ENCODE measurements at places on chromosomes 1 and 21. TPM values are rescaled to one million over a fixed set of nuclear protein-coding genes. Genes with fewer than 3 reads are reported as not detected.

The SYT14 gene
- 11.8 TPM for total RNA-seq

The KRTAP13-2 gene
- not detected for total RNA-seq

The AQP10 gene
- total RNA-seq: not detected

The C21orf58 gene
- total RNA-seq: 8.9 TPM

The SDC3 gene
- 18.4 TPM for total RNA-seq

The FALEC gene
- total RNA-seq: 0.55 TPM

The FAM163A gene
- 0.10 TPM for total RNA-seq

The SOAT1 gene
- 78.0 TPM for total RNA-seq

The LENEP gene
- not detected for total RNA-seq

The PTCH2 gene
- not detected for total RNA-seq

The MIXL1 gene
- total RNA-seq: not detected

The UFC1 gene
- total RNA-seq: 128 TPM

The CCDC181 gene
- 0.24 TPM for total RNA-seq

The A3GALT2 gene
- total RNA-seq: not detected

The TMEM125 gene
- not detected for total RNA-seq

The NPPB gene
- 6.5 TPM for total RNA-seq

The CTTNBP2NL gene
- total RNA-seq: 11.2 TPM

The REN gene
- total RNA-seq: not detected

The OR6K3 gene
- total RNA-seq: not detected

The ERICH3 gene
- not detected for total RNA-seq

The PTGER3 gene
- total RNA-seq: not detected

The OR2AK2 gene
- not detected for total RNA-seq

The RAB3B gene
- total RNA-seq: 7.4 TPM

The GPR153 gene
- 4.1 TPM for total RNA-seq

The NUP210L gene
- total RNA-seq: not detected

The OR2M3 gene
- total RNA-seq: 0.19 TPM

The PRMT6 gene
- total RNA-seq: 3.7 TPM

The BMP8B gene
- total RNA-seq: 0.55 TPM

The TTC34 gene
- total RNA-seq: not detected

The HSF2BP gene
- total RNA-seq: 9.1 TPM

The SEC22B gene
- total RNA-seq: 33.2 TPM

All from A172 (cell line).